ENCODE measurements at places on chromosomes 3 and 15. TPM values are rescaled to one million over a fixed set of nuclear protein-coding genes. Genes with fewer than 3 reads are reported as not detected.

Gene PPM1L
- 2.3 TPM for total RNA-seq

Gene BLM
- 18.6 TPM for total RNA-seq

Gene CFAP100
- total RNA-seq = not detected

Gene LDHAL6B
- total RNA-seq = not detected

Gene COL6A5
- total RNA-seq = not detected

Gene KBTBD13
- total RNA-seq = not detected

Gene ZNF385D
- total RNA-seq = not detected

Gene OR4M2
- not detected for total RNA-seq

Gene NDUFB4
- 140 TPM for total RNA-seq

Gene UNC13C
- not detected for total RNA-seq

Gene SCAANT1
- not detected for total RNA-seq

Gene RAB43
- total RNA-seq = 31.5 TPM

Gene HRG
- total RNA-seq = not detected

Gene MAP1A
- 2.1 TPM for total RNA-seq

Gene RASL12
- not detected for total RNA-seq

Gene SLC9C1
- total RNA-seq = 0.09 TPM

Gene RTP1
- total RNA-seq = not detected

Gene ZNF774
- 2.6 TPM for total RNA-seq

Gene SI
- not detected for total RNA-seq

Gene ANKRD63
- total RNA-seq = not detected

Gene RBP2
- not detected for total RNA-seq

Gene TM4SF18
- 142 TPM for total RNA-seq

Gene MEIS2
- total RNA-seq = 22.5 TPM

Gene STAC
- 0.88 TPM for total RNA-seq

Gene DYNLT2B
- total RNA-seq = 14.4 TPM

Gene CPN2
- not detected for total RNA-seq

Gene OXNAD1
- total RNA-seq = 8.9 TPM

Gene GRM7
- total RNA-seq = not detected

Gene UROC1
- total RNA-seq = not detected

Data from endothelial cell of umbilical vein (primary cell).